AG04450 (cell line): ENCODE measurements at places on chromosomes 11 and 22. TPM values are rescaled to one million over a fixed set of nuclear protein-coding genes. Genes with fewer than 3 reads are reported as not detected.

DNA sequence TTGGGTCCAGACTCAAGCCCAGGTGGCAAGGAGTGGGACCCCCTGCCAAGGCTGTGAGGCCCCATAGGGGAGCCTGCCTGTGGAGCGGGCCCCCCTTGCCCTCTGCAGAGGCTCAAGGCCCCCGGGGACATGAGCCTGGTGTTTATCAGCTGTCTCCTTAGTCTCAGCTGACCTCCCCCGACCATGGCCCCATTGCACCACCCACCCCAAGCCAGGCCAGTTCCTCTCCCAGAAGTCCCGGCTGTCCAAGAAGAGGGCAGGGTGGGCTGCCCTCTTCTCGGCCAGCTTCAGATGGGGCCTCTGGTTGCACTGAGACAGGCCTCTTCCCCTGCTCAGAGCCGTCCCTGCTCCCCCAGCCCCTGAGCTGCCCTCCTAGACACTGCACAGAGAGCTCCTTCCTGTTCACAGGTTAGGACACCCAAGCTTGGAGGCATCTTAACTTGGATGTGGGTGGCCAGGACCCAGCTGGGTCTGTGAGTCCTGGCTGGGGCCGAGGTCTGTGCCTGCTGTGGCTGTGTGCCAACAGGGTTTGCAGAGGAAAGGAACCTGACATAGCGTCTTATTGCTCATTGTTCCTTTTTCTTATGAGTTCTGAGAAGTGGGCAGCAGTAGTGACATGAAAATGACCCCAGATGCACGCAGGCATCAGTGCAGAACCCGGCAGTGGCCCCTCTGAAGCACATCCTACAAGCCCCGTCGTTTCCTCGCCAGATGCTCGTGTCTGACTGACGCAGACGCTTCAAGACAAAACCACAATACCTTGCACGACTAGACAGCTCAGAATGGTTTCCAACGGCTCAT, 5.4 kb downstream of the TRABD start:
- no peak for DNase-seq

- no peak for DNase-seq
These were observed 51.7 kb downstream of the CHRDL2 start for GRCh38 chr11:74679513-74679865.

DNA sequence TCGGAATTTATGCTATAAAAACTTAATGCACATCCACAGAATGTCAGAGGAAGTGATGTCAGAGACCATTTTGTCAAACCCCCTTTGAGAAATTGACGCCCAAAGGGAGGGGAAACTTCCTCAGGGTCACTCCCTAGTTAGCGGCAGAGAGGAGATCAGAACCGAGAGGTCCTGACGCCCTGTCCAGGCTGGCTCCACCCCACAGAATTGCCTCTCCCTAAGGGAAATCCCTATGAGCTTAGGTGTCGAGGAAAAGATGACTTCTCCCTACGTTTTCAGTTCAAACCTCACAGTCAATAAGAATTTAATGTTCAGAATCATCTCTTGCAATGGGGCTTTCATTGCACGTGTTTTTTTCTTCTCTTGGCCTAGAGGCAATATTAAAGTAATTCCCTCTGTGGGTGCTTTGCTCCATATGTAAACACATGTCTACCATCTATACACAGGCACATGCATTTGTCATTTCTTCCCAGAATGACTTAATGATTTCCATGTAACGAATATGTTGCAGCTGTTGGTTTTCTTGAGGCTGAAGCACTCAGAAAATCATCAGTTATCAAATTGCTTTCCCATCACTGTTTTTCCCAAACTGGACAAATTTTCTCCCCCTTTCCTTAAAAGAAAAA, 148.7 kb upstream of the TIMP3 start:
- no peak for DNase-seq

Gene MS4A3
- polyA plus RNA-seq = not detected in 2 replicates

GRCh38 chr11:107721207-107721606, 9.4 kb upstream of the SLN start:
- no peak for DNase-seq

DNA sequence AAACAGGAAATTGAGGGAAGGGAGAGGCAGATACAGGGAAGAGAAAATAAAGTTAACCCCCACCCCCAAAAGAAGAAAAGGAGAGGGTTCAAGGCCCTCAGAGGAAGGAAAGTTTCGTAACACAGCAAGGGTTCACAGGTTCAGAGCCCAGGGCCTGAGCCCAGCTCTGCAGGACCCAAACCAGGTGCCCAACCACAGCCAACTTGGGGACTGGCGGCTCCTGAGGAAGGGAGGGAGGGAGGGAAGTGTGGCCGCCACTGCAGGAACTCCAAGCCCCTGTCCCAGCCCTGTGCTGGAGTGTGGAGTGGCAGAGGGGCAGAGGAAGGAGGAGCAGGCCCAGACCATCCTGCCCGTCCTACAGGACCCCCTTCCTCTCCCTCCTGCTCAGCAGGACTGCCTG, 59.2 kb downstream of the ELFN2 start:
- DNase-seq = no peak

Gene RAG1
- 0.33 and 0.52 TPM in 2 replicates for polyA plus RNA-seq

DNA sequence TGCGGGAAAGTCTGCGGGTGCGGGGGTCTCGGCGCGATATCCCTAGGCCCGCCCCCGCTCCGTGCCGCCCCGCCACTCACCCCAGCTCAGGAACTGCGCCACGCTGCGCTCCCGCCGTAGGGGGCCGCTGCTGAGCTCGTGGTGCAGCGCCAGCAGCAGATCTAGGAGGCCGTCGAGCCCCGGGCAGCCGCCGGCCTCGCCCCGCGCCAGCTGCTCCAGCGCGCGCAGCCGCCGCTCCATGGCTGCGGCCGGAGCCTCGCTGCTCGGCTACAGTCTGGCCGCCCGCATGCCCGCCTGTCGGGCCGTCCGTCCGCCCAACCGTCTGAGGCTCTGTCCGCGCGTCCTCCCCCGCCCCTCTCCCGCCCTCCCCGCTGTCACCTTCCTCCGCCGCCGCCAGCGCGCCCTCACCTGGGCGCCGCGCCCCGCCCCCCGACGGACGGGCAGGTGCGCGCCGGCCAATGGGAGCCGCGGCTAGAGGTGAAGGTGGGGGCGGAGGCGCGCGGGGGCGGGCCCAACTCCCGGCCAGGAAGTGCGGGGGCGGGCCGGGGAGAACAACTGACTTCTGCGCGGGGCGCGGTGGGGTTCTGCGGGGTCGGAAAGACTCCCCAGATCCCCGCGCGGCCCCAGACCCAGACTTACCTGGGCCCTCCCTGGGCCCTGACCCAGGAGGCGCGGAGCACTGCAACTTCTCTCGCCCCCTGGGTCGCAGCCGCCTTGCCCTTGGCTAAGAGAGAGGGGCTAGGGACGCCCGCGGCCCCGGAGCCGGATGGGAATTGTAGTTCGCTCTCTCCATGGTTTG, at the start of gene CDC42BPG:
CDC42BPG (minus strand) TSS at position 324 of the 799 bp plus-strand sequence; CDS start at position 240, 84 bp downstream.
- DNase-seq = no peak

Gene FGF19
- polyA plus RNA-seq = not detected in 2 replicates

DNA sequence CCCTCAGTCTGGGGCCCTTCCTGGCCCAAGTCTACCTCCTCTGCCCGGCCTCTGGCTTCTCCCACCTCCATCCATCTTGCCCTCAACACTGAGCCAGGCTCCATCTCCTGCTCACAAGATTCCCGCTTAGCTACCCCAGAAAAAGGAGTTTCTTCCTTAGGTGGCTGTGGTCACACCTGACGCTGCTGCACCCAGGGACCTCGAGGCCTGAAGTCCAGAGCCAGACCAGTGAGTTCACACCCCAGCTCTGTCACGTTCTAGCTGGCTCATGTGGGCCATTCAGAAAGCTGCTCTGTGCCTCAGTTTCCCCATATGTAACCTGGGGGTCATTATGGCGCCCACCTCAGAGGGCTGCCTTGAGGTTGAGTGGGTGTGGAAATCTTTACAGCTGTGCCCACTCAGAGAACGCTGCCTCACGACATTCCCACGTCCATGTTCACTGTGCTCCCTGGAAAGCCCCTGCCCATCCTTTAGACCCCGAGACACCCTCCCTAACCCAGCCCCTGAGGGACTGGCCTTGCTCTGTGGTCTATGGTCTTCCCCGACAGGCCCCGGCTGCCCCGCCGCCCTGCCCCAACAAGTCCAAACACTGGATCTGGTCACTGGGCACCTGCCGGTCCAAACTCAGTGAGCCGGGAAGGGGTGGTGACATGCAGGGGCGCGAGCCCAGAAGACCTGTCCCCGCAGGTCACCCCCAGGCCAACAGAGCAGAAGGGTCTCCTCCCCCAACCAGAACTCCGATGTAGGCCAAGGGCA, 9.8 kb downstream of the PLXNB2 start:
- DNase-seq = no peak

Gene F2
- not detected in 2 replicates for polyA plus RNA-seq

Gene LRP4
- polyA plus RNA-seq = 3.8 and 4.1 TPM in 2 replicates

Gene MYRF
- 2.7 and 4.2 TPM in 2 replicates for polyA plus RNA-seq

Gene WNT11
- not detected in 2 replicates for polyA plus RNA-seq

DNA sequence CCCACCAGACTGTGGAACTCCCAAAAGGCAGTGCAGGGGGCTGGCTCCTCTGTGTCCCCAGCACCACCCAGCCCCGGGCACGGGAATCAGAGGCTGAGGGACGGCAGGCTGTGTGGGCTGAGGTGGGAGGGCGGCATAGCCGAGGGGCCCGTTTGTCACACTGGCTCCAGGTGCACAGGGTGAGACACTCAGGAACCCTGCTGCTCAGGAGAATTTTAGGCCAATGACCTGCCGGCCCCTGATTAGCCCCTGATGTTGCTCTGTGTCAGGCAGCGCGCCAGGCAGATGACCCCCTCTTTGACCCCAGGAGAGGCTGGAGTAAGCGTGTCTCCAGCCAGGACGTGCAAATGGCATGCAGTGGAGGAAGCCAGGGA, 52.7 kb downstream of the RTL6 start:
- no peak for DNase-seq

DNA sequence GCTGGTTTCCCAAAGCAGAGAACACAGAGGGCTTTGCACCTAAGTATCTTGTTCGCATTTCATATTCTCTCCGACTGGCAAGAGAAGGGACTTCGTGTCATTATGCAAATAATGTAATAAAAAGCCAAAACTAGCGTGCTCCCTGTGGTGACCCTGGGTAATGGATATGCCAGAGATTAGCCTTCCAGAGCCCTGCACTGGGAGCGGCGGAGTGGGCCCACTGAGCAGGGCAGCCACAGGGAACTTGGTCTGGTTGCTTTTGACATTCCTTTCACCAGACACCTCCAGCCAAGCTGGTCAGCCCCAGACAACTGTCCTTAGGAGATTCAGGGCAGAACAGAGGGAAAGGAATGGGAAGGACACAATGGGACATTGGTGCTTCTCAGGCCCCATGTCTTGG, 56.1 kb downstream of the FLI1 start:
- no peak for DNase-seq

Gene SYT9
- not detected in 2 replicates for polyA plus RNA-seq

Gene HOATZ
- polyA plus RNA-seq = 0.24 and 0.31 TPM in 2 replicates

- no peak for DNase-seq
These were observed 12.5 kb downstream of the MUC5B start for GRCh38 chr11:1235306-1235900.

Gene JHY
- 0.82 and 1.4 TPM in 2 replicates for polyA plus RNA-seq

DNA sequence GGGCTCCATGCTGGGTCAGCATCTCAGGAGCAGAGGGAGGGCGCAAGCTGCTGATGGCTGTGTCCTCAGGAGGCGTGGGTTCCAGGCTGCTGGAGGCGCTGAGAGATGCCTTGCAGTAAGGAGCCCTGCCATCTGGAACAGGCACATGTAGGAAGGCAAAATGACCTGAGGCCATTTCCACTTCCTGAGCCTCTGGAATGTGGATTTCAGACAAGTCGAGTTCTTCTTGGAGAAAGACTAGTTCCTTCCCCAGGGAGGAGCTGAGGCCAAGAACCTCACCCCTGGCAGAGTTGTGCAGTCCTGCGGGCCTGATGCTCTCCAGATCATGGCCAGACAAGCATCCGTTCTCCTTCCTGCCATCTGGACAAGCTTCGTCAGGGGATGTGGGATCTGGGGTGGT, 19.3 kb downstream of the HPS4 start:
- DNase-seq = no peak

Gene XPNPEP3
- polyA plus RNA-seq = 22.7 and 26.3 TPM in 2 replicates

Gene FOLH1
- polyA plus RNA-seq = not detected in 2 replicates

Gene RAB36
- 2.6 and 3.5 TPM in 2 replicates for polyA plus RNA-seq

Gene TENM4
- polyA plus RNA-seq = 5.5 and 8.4 TPM in 2 replicates

Gene CASP12
- 0.25 and 0.38 TPM in 2 replicates for polyA plus RNA-seq

DNA sequence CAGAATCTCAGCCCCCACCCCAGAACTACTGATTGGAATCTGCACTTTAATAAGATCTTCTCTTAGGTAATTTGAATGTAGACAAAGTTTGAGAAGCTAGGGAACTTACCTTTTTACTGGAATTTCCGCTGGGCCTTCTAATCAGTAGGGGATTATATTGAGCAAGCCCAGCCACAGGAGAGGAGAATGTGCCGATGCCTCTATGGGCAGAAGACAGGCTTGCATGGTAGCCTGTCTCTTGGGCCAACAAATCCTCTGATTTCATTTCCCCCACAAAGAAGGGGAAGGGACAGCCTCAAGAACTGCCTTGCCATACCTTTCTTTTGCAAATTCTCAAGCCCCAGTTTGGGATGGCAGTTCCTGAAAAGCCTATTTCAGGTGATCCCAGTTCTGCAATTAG, 163.4 kb upstream of the BDNF start:
- DNase-seq = no peak

- no peak for DNase-seq
These were observed 30.2 kb upstream of the B3GAT1 start for GRCh38 chr11:134442246-134442645.

- no peak for DNase-seq
These were observed 5.1 kb upstream of the P2RX6 start for GRCh38 chr22:21009638-21010425.

DNA sequence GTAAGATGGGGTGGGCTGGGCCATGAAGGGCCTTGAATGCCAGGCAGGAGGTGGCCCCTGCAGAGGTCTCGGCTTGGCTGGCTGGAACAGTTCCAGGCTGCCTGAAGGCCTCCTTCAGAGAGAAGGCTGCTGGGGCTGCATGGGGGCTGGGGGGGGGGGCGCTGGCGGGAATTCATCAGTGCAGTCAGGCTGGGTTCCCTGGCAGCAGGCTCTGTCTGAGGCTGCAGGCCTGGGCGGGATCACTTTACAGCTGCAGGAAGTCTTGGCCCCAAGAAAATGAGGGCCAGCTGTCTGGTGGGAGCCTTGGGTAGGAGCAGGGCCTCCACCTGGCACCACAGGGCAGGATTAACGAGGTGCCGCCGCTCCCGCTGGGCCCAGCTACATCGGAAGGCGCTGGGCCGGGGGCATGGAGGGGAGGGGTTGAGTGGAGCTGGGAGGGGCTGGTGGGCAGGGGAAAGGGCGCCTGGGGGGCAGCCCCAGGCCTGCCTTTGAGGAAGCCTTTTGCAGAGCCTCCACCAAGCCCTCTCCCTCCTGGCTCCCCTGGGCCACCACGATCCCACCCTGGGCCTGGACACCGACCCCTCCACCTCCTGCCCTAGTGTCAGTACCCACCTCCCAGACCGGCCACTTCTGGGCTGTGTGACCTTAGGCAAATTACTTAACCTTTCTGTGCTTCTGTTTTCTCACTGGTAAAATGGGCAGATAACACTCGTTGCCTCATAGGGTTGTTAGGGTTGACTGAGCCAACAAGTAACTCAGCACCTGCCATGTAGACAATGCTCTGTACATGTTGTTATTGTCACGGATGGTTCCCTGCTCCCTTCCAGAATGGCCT, 31.0 kb upstream of the HMOX1 start:
- DNase-seq = no peak

DNA sequence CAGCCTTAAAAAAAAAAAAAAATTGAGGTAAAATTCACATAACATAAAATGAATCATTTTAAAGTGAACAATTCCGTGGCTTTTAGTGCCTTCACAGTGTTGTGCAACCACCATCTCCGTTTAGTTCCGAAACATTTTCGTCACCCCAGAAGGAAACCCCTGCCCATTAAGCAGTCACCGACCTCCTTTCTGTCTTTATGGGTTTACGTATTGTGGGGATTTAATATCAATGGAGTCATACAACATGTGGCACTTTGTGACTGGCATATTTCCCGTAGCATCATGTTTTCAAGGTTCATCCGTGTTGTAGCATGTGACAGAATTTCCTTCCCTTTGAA, 65.5 kb downstream of the BCR start:
- DNase-seq = no peak

Gene NNMT
- polyA plus RNA-seq = 188 and 217 TPM in 2 replicates
